GM12892 (cell line): ENCODE measurements at places on chromosomes 3 and 15.

DNA sequence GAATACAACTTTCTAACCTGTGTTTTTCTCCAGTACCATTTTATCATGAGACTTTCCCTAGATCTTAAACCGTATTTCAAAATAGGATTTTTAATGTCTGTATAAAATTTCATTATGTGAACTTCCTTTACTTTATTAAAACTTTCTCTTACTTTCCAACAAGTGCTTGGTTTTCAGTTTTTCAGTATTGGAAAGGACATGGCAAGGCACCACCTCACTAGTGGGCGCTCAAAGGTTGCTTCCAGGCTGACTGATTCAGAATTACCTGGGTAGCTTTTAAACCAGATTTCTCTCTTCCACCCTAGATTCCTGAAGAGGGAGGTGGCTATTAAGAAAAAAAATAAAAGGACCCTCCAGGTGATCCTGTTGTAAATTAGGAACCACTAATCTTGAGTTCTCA, 236.6 kb downstream of the SOX2 start:
- no peak for DNase-seq

- no peak for DNase-seq
These were observed 91.5 kb upstream of the TBC1D5 start for GRCh38 chr3:17833786-17834559.

DNA sequence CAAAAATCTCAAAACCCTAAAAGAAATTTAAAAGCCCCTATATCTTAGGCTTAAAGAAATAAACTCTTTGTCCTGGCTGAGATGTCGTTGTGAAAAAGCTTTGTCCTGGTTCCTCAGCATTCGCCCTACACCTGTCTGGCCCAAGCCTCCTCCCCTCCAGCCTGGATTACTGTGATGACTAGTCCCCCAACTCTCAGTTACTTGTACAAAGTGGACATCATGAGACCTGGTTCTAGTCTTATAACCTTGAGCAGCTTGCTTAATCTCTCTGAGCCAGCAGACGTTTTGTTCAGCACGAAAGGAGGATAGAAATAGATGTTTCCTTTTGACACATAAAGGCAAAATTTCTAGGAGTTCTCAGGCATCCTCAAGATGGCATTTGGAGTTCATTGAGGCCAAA, 51.6 kb downstream of the FILIP1L start:
- no peak for DNase-seq

- no peak for DNase-seq
These were observed 168.6 kb downstream of the SEMA6D start for GRCh38 chr15:47885920-47886319.

DNA sequence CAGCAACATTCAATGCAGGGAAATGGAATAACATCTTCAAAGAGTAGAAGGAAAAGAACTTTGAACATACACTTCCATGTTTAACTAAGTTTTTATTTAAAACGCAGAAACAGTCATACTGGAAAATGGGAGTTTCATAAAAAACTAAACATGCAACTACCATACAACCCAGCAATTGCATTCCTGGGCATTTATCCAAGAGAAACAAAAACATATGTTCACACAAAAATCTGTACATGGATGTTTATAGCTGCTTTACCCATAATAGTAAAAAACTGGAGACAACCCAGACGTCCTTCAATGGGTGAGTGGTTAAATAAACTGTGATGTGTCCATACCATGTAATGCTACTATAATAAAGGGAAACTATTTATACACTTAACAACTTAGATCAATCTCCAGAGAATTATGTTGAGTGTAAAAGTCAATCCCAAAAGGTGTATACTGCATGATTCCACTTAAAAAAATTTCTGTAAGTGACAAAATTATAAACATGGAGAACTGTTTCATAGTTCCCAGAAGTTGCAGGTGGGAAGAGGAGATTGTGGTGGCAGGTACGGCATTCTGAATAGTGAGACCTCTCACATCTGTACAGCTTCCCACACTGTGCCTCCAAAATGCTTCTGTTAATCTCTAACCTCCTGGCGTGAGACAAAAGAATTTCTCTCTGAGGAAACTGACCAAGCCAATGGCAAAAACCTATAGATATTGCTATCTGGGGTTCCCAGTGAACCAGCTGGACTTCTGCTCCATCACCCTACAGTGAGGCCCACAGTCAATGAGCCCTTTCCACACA, 23.1 kb downstream of the ISG20 start:
- no peak for DNase-seq

- DNase-seq, result no peak
These were observed 259.9 kb upstream of the KCNH8 start for GRCh38 chr3:18888370-18888769.

GRCh38 chr3:150348500-150348899, 59.6 kb upstream of the TSC22D2 start:
- no peak for DNase-seq

DNA sequence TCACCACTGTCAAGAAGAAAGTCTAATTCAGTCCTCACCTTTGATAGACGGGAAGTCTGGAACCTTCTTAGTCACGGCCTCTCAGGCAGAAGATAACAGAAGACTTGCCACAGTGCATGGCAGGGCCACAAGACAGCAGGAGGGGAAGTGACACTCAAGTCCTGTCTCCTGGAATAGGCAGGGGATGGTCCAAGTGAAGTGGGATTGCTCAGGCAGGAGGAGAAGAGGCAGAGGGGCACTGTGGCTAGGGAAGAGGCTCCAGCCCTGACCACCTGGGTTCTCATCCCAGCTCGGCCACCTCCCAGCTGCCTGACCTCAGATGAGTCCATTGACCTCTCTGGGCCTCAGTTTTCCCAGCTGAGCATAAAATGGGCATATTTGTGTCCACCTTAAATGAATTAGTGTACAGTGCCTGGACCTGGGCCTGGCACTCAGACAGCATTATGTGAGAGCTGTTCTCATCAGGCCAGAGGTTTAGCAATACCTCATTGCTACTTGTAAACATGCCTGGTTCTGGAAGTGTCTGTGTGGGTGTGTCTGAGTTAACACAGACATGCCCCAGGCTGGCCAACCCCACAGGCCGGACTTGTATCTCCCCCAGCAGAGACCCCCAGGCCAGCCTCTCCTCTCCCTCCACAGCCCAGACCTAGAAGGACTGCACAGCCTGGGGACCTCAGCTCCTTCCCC, 11.5 kb upstream of the PCSK6 start:
- DNase-seq, result no peak

GRCh38 chr15:26676115-26676514, 96.8 kb downstream of the GABRB3 start:
- DNase-seq, result no peak
